Uterus (tissue), 4 donors: ENCODE measurements at places on chromosomes 16 and 17. TPM values are rescaled to one million over a fixed set of nuclear protein-coding genes. Genes with fewer than 3 reads are reported as not detected.

GRCh38 chr17:38925263-38925995 is at the start of gene LASP1NB:
LASP1NB (plus strand) TSS chr17:38925614.
- DNase-seq, result peak; percentile 52

DNA sequence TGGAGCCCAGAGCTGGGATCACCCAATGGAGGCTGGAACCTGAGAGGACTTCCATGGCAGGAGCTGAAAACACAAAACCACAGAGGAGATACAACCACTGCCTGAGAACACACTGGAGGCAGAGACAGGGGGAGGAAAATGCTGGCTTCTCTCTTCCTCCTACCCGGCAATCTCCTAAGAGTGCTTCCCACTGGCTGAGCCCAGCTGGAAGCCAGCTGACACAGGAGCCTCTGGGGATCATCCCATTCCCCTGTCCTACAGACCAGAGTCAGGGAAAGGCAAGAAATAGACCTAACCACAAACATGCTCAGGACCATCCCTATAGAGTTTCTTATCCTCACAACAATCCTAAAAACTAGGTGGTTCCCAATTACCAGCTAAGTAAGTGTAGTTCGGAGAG is 112.4 kb upstream of the CDH5 start:
- DNase-seq, result no peak

- no peak for DNase-seq
Observed at GRCh38 chr16:14360326-14361037, 269.6 kb downstream of the PARN start.

DNA sequence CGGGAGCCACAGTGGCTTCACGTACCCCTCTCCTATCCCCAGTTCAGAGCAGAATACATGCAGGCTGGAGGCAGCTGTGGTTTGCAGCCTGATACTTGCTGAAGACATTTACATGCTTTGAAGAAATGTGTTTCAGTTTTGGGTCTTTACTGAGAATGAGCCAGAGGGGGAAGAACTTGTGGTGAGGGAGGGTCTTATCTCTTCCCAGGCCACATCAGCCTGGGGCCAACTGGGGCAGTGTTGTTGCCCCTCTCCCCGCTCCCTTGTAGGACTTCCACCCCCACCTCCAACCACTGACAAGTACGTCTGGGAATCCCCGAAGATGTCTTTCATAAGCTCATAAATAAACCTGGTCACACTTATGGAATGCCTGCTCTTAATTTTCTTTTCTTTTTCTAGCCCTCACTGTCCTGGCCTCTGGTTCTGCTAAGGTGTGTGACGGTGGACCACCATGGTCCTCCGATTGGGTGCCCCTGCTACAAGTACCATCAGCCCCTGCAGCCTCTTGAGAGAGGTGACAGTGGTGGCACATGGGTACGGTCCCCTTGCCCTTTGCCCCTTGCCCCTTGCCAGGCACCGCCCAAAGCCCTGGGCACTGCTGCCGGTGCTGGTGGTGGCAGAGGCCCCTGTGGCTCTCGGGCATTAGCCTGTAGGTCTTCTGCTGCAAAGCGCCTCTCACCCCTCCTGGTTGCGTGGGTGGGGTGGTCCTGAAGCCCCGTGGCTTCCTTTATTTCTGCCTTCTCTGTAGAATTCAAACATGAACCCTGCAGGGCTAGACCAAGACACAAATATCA is 144.8 kb upstream of the RPH3AL start:
- DNase-seq, result no peak

Gene CES3
- total RNA-seq, result 2.8 TPM
